ENCODE measurements at places on chromosomes 1 and 21.

DNA sequence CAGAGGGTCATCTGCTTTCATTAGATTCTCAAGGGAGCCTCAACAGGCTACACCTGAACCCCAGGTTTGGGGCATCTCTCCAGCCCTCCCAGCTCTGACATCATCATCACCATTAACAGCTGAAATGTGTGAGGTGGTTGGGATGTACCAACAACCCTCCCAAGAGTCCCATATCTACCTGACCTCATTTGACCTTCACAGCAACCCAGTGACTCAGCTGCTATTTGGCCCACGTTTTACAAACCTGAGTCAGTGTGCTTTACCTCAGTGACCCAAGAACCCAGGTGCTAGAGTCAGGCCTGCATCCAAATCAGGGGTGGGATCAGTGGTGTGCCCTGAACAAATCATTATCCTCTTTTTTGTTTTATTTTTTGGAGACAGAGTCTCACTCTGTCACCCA lies 53.3 kb upstream of the TINAGL1 start:
- DNase-seq, result no peak

DNA sequence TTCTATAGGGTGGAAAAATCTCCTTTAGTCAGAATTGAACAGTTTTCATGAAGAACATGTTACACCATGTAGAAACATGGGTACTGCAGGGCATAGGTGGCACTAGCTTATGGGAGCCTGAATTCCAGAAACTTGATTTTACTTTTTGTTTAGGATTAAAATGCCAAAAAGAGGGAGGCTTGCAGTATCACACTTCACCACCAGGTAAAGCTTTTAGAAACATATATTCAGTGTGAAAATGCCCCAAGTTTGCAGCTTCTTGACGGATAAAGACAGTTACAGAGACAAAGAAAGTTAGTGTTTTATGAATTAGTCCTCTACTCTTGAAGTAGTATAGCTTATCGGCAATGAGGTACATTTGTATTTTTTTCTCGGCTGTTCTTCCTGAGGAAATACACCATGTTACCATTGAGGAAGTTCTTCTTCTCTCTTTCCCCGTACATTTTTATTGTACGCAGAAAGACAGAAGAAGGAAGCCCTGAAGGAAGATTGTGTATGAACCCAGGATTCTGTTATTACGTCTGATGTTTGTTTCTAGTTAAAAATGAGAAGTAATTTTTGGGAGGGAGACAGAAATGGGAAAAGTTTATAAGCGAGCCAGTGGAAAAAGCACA lies 66.1 kb downstream of the PBX1 start:
- DNase-seq, result no peak

DNA sequence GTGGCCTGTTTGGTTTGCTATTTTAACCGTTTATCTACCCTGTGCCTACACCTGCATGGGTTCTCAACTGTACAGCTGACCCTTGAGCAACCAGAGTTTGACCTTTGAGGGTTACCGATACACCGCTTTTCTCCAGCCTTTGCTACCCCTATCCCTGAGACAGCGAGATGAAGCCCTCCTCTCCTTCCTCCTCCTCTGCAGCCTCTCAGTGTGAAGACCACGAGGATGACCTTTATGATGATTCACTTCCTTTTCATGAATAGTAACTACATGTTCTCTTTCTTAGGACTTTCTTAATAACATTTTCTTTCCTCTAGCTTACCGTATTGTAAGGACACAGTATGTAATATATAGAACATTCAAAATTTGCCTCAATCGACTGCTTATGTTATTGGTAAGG lies 14.5 kb upstream of the RNF187 start:
- no peak for DNase-seq

- DNase-seq, result no peak
Observed at GRCh38 chr1:59071289-59071688, 225.6 kb upstream of the FGGY start.

DNA sequence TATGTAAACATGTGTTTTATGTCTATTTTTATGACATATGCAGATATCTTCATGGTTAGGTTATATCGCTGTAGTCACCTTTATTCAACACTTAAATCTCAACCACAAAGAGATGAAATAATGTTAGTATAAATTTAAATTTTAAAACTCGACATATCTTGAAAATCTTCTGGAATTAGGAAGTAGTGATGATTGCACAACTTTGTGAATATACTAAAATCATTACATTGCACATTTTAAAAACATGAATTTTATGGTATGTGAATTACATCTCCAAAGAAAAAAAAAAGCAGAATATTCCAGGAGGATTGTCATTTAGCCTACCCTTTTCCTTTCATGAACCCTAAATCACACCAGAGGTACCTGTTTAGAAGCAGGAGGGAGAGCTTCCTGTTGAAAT lies 39.4 kb upstream of the CACYBP start:
- DNase-seq, result no peak

DNA sequence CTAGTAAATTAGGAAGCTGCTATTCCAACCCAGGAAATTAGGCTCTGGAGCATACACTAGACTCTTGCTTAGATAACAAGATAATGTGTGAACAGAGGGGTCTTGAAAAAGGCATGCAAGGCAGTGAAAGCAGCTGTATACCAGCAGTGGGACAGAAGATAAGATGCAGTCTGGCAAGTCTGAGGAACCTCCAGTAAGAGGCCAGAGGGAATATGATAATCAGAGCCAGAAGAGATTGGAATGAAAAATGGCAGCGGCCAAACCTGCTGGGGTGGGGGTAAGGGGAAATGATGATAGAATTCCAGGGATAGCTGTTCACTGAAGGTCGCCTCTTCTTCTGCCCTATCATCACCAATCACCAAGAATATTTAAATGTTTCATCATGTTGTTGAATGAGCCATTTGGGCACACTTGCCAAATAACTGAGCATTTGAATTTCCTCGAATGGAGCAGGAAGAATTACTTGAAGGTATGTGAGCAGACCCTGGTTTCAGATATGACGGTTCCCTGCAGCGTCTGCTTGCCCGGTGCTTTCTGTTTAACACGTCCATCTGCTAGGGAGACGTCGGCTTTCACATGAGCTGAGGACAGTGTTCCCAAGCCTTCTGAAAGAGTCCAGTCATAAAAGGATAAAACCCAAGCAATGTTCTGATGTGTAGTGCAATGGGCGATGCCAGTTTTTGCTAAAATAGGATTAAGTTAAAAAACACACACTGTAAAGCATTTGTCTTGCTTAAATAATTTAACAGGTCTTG lies 173.3 kb downstream of the RWDD3 start:
- no peak for DNase-seq

GRCh38 chr1:190168893-190169280 lies 308.8 kb downstream of the BRINP3 start:
- no peak for DNase-seq

GRCh38 chr1:223234170-223234514 lies 91.1 kb upstream of the TLR5 start:
- DNase-seq, result peak; percentile 3

DNA sequence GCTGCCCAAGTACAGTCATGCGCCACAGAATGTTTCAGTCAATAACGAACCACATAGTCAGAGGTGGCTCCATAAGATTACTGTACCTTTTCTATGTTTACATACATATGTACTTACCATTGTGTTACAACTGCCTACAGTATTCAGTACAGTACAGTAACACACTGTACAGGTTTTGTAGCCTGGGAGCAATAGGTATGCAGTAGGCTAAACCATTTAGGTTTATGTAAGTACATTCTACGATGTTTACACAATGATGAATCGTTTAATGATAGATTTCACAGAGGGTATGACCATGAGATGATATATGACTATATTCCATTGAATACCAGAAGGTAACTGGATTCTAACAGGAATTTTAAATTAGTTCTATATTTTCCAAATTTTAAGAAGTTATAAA lies 10.5 kb downstream of the YY1AP1 start:
- no peak for DNase-seq

DNA sequence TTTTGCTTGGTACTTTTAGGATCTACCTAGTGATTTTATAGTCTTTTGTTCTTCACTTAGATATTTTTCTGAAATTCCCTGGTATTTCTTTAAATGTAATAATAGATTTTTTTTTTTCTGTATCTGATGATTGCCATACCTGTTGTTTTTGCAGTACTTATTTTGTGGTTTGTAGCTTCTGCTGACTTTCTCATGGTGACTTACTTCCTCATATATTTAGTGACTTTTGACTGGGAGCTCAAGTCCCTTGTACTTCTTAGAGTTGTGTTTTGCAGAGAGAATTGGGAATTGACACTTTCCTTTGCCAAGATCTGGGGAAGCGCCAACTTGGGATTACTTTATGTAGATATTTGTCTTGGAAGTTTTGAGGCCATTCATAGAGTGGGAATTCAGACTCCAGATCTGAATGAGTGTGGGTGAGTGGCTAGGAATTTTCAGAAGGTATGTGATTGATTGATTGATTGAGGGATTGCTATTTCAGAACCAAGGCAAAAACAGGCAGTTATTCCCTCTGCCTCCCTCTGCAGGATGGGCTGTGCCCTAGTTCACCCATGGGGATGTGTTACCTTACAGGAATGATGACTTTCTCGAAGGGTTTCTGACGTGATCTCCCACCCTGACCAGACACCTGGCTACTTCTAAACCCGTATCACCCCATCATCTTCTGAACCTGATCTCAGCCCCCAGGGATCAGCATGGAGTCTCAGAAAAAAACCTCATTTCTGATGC lies 219.5 kb downstream of the URB2 start:
- DNase-seq, result no peak

- DNase-seq, result no peak
Observed at GRCh38 chr1:183995322-183996039, 42.0 kb downstream of the COLGALT2 start.

DNA sequence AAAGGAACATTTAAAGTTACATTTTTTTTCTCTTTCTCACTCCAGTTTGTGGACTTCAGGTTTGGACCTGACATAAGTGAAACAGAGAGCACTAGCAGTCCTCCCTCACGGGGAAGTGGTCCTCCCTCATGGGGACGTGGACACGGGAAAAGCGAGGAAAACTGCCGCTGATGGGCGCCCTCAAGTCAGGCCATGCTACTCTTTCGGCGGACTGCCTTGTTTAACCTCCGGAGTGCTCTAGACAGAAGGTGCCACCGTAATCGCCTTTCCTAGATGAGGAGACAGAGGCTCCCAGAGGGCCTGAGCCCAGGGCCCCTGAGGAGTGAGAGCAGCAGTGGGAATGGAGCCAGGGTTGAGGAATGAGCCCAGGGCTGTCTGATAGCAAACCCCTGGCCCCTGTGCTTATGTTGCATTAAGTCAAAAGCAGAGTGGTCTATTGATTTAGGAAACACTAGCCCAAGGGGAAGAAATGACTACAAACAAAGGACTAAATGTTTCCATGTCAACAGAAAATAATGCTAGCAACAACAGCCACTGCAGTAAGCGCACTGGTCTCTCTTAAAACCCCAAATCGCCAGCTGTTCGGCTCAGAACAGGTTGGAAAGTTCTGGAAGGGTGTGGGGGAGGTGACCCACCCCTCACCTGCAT lies 84.1 kb downstream of the DMRTB1 start:
- DNase-seq, result no peak

DNA sequence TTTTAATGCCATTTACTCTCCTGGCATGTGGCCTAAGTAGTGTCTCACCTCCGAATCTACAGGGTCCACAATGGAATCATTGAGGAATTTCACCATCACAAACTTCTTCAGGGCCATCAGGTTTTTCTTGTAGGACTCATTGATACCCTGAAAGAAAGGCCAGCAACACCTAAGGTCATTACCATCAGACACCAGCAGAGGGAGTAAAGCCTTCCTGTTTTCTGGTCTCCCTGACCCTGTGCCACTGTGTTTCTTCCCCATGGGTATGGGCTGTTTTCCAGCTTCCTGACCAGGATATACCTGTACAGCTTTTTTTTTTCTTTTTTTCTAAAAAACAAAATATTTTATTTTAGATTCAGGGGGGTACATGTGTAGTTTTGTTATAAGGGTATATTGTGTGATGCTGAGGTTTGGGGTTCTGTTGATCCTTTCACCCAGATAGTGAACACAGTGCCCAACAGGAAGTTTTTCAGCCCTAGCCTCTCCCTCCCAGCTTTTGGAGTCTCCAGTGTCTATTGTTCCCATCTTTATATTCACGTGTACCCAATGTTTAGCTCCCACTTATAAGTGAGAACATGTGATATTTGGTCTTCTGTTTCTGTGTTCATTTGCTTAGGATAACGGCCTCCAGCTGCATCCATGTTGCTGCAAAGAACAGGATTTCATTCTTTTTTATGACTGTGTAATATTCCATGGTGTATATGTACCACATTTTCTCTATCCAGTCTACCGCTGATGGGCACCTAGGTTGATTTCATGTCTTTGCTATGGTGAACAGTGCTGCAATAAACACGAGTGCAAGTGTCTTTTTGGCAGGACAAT lies 18.3 kb downstream of the PPT1 start:
- DNase-seq, result peak; percentile 58

DNA sequence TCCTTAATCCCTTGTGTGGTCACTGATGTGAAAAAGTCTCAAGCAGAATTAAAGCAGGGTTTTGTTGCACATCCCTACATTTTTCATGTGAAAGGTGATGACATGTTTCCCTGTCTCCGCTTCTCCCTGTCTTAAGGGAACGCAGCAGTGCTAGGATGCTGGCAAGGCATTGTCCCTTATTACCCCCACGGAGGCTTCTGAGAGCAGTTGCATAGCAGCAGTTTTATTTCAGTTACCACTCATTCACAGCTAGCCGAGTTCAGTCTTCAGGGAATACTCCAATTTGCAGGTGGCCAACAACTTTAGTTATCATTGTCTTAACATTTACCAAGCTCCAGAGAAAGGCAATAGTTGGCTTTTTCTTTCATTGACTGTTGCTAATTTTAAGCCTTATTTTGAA lies 89.1 kb downstream of the CLEC20A start:
- no peak for DNase-seq

DNA sequence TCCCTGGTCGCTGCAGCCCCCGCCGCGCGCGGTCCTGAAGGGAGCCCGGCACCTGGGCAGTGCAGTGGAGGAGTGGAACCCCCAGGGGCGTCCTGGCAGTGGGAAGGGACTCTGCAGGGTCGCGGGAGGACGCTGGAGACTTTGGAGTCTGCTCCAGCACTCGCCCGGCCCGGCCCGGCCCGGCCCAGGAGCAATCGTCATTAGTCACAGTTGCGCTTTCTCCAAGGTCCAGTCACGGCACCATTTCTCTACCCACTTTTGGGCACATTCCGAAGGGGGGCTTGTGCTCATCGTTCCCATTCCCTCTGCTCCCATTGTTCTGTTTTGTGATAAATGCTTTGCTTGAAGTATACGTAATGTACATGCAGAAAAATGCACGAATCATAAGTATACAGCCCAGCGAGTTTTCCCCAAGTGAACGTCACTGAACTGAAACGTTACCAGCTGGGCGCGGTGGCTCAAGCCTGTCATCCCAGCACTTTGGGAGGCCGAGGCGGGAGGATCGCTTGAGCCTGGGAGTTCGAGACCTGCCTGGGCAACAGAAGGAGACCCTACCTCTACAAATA lies 999 bp downstream of the THAP3 start:
- DNase-seq, result no peak

- DNase-seq, result no peak
Observed at GRCh38 chr1:203695116-203695515, 68.5 kb downstream of the ATP2B4 start.

- DNase-seq, result no peak
Observed at GRCh38 chr1:98766255-98766654, 104.7 kb downstream of the SNX7 start.

- DNase-seq, result no peak
Observed at GRCh38 chr1:11178021-11179015, 10.8 kb upstream of the ANGPTL7 start.

GRCh38 chr1:76185207-76185606 lies 110.7 kb downstream of the ST6GALNAC3 start:
- no peak for DNase-seq

All from ureter (tissue), 1 donor.